Activated CD8-positive, alpha-beta memory T cell treated with anti-CD3 and anti-CD28 coated beads for 1 hour (primary cell): ENCODE measurements at places on chromosomes 12 and 14.

DNA sequence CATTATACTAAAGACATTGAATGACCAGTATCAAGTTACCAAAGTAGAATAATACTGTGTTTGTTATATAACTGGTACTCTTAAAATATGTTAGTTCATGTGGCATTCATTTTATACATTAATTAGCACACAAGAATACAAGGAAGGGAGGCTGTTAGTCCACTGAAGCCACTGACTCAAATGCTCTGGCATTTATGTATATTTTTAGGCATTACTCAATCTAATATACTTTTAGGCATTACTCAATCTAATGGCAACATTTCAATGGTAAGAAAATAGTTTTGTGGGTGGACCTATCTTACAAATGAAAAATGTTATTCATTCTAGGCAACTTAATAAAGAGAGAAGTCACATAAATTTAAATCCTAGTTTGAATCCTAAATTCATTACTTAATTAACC is 874.4 kb upstream of the USP15 start:
- DNase-seq: no peak

- no peak for DNase-seq
These were observed 41.0 kb downstream of the RPGRIP1 start for GRCh38 chr14:21320913-21321312.

- DNase-seq: no peak
These were observed 132.1 kb upstream of the PDZRN4 start for GRCh38 chr12:41055875-41056577.

DNA sequence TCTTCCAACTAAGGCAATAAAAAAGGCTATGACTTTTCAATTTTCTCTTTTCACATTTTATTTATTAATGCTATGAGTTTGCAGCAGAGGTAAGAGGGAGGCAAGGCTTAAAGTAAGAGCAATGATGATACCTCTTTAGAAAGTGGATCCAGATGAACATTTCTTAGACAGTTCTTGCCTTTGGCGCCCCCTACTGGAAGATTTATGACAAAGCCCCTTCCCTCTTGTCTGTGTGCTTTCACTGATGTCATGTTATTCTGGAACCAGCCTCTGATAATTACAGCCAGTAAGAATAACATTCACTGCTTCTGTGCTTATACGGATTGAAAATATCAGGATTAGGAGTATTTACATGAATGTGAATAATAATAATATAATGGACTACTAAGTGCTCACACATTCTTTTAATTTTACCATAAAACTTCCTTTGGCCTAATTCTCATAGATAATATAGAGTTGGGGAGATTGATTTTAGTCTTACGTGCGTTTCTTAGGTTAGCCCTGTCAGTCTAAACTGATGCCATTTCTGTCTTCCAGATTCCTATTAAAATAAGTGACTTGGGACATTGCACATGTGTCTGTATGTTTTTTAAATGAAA is 1929.9 kb upstream of the SEL1L start:
- no peak for DNase-seq

DNA sequence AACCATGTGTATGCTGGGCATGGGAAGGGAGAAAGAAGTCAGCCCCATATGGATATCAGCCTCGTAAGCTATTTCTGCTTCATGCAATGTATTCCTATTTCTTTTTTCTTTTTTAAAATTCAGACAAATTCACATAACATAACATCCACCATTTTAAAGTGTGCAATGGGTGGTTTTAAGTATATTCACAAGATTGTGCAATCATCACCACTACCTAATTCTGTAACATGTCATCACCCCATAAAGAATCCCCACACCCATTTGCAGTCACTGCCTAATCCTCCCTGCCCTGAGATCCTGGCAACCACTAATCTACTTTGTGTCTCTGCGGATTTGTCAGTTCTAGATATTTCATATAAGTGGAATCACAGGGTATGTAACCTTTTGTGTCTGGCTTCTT is 9.5 kb downstream of the POMT2 start:
- DNase-seq: no peak

DNA sequence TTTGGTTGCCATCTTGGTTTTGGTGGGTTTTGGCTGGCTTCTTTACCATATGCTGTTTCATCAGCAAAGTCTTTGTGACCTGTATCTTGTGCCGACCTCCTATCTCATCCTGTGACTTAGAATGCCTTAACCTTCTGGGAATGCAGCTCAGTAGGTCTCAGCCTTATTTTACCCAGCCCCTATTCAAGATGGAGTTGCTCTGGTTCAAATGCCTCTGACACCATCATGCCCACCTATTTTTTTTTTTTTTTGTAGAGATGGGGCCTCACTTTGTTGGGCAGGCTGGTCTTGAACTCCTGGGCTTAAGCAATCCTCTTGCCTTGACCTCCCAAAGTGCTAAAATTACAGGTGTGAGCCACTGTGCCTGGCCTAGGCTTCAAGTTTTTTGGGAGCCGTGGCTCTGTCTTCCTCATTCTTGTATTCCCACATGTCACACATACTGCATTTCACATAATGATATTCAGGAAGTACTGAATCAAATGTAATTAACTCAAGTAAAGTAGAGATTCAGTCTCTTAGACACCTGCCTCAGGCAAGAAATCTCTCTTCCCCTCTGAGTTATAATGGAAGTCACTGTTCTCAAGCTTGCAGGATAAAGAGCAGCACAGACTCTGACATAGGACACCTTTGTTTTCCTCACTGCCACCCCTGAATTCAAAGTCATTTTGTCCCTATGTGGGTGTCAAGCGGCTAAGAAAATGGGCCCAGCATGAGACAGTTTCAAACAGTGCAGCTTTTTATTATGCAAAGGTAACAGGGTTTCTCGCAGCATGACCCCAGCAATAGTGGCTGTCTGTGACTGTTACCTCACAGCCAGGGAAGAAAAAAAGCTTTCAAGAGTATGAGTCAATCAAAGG is 159.0 kb downstream of the PTPN11 start:
- DNase-seq: no peak

GRCh38 chr14:33809396-33809981 is 141.4 kb downstream of the EGLN3 start:
- no peak for DNase-seq

DNA sequence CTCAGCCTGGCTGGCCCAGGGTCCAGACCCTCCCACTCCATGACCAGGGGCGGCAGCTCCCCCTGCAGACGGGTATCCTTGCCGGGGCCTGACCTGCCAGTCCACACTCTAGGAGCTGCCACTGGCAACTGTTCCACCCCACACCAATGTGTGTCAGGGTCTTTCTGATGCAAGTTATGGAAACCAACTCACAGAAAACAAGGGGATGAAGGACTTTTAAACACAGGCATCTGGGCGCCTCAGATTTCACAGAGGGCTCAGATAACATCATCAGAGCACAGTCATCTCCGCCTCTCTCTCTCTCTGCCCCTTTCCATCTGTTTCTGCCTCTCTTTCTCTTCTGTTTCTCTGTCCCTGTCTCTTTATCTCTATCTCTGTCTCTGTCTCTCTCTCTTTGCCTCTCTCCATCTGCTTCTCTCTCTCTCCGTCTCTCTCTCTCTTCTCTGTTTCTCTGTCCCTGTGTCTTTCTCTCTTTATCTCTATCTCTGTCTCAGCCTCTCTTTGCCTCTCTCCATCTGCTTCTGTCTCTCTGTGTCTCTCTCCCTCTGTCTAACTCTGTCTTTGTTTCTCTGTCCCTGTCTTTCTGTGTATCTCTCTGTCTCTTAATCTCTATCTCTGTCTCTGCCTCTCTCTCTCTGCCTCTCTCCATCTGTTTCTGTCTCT is 67.4 kb upstream of the FBRSL1 start:
- DNase-seq: no peak

DNA sequence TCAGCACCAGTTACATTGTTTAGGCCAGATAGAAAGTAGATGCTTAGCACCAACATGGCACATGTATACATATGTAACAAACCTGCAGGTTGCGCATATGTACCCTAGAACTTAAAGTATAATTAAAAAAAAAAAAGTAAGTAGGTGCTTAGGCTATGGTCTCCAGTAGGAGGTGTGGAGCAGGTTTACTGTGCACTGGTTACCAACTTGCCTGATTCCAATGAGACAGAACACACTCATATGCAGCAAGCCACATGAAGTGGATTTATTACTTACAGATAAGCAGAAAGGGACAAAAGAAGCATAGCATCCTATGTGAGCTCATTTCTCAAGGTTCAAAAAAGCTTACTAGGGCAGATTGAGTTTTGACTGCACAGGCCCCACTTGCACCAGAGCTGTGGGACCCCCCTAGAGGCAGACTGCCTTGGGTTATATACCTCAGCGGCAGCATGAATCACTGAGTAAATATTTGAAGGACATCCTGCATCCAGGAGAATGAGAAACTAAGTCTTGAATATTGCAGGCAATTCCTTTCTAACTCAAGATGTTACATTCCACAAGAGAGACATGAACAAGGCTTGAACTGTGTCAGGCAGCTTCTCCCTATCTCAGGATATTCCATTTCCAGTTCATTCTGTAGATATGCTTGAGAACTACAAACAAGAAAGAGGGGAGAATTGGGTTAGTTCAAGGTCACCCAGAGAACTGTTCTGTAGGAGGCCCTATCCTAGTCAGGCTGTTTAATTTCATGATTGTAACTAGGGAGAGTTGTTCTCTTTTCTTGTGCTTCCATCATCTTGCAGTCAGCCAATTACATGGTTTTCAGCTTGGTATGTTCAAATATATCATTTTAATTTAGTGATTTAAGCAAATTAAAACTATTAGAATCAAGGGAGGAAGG is 30.1 kb downstream of the LRFN5 start:
- no peak for DNase-seq

DNA sequence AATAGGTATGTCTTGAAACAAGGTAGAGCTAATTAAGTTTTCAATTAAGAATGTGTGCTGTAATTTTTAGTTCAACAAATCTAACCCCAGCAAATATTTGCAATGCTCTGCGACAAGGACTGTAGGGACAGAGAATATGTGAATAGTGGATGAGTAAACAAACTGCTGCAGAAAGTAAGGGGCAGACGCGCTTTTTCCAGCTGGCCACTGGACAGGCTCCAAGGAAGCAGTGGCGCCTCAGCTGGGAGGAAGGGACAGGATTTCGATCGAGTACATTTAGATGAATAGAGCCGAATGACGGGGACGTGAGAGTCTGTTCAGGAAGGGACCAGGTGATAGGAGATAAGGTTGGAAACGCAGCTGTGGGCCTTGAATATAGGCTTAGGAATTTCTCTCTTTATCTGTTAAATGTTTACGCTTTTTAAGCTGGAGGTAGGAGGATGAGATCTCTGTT is 69.3 kb downstream of the ELK3 start:
- DNase-seq: no peak

- no peak for DNase-seq
These were observed 28.2 kb upstream of the KCNA1 start for GRCh38 chr12:4881266-4882064.

- DNase-seq: no peak
These were observed 9.5 kb upstream of the SAV1 start for GRCh38 chr14:50677527-50678063.

- no peak for DNase-seq
These were observed 56.4 kb downstream of the PITPNM2 start for GRCh38 chr12:123094349-123095077.

DNA sequence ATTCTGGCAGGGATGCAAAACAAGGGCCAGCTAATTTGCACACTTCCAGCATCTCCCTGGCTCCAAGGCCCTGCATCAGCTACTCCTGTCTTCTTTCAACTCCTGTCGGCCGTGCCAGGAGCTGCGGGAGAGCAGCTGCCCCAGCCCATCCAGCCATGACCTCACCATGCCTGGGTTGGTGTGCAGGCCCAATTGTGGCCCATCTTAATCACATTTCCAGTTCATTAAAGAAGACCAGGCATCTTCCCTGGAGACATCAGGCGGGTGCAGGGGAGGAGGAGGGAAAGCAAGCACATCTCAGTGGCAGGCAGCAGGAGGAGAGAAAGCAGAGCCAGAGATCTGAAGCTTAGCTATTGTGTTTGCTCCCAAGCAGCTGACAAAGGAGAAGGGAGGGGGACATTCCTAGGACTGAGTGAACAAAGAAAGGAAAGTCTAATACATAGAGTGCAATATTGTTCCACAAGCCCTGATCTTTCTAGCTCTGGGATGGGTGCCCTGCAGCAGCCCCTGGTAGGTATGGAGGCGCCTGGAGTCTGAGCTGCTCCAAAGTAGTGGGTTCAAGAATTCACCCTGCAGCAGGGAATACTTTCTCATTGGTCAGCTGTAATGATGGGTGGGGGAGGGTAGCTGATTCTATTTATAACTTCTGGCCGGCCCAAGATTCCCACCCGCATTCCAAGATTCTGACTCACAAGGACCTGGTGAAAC is 40.1 kb downstream of the VWF start:
- DNase-seq: no peak

- DNase-seq: no peak
These were observed 27.7 kb downstream of the BRI3BP start for GRCh38 chr12:125021096-125021495.

GRCh38 chr14:87952307-87953094 is 40.5 kb downstream of the GALC start:
- no peak for DNase-seq

GRCh38 chr12:128426511-128426910 is 159.5 kb downstream of the TMEM132C start:
- no peak for DNase-seq

GRCh38 chr12:90280033-90280432 is 571.4 kb upstream of the ATP2B1 start:
- DNase-seq: no peak

DNA sequence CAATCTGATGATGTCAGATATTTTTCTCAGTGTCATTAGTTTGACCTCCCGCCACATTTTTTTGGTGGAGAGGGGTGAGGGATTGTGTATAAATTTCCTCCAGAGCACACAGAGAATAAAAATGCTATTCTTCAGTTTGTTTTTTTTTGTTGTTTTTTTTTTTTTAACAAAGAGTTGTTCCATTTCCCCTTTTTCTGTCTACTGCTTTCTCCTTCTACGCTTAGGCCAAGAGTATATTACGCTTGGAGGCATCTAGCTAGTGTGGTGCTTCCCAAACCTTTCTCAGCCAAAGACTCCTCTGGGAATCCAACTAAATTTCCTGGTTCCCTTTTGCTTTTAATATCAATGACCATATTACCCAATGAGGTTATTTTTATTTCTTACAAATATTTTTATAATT is 465.6 kb downstream of the ZFP36L1 start:
- no peak for DNase-seq

- DNase-seq: no peak
These were observed 448.1 kb upstream of the DCN start for GRCh38 chr12:91630596-91631293.

DNA sequence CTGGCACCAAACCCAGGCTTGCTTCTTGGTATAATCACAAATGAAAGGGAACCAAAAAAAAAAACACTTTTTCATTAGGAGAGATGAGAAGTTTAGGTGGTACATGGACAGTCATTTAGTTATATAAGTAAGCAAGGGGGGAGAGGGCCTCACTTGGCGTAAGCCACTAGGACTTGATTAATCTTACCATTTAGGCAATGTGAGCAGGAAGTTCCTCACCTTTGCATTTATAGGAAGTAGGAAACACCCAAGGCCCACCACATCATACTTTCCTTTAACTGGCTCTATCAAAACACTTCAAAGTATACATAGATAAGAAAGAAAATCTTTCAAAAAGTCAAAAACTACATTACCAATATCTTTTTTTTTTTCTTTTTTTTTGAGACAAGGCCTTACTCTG is 6.7 kb upstream of the RPS6KA5 start:
- DNase-seq: peak; percentile 7

DNA sequence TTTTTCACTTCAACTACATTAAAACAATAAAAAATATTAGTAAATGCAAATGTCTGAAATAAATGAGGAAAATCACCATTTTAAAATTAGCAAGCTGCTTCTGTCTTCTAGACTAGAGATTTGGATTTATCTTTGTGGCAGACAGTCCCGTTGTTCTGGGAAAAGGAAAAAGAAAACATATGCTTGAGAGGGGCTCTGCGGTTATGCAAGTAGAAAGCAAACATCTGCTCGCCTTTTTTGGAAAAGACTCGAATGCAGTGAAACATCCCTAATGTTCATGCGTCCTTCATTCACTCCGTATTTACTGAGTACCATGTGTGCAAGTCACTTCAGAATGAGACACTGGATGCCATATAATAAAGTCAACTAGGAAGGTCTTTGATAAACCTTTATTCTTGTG is 44.9 kb downstream of the IFNG start:
- DNase-seq: no peak
